ENCODE measurements at places on chromosomes 11 and 22.

DNA sequence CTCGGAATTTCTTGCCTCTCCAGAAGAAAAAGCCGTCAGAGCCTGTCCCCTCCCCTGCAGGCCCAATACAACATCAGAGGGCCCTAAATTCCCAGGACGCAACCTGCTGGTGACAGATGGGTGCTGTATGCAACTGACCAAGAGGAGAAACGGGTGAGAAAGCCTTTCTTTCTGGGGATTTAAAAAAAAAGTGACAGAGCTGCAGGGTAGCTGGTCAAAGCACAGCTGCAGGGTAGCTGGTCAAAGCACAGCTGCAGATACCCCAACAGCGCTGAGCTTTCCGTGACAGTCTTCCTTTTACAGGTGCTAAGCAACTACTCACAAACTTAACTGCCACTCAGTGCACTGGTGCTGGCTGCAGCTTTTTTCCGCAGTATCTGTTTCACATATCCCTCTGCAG, 17.8 kb downstream of the AP1B1 start:
- no peak for DNase-seq

GRCh38 chr11:76214968-76215548, 8.8 kb upstream of the WNT11 start:
- DNase-seq, result no peak

DNA sequence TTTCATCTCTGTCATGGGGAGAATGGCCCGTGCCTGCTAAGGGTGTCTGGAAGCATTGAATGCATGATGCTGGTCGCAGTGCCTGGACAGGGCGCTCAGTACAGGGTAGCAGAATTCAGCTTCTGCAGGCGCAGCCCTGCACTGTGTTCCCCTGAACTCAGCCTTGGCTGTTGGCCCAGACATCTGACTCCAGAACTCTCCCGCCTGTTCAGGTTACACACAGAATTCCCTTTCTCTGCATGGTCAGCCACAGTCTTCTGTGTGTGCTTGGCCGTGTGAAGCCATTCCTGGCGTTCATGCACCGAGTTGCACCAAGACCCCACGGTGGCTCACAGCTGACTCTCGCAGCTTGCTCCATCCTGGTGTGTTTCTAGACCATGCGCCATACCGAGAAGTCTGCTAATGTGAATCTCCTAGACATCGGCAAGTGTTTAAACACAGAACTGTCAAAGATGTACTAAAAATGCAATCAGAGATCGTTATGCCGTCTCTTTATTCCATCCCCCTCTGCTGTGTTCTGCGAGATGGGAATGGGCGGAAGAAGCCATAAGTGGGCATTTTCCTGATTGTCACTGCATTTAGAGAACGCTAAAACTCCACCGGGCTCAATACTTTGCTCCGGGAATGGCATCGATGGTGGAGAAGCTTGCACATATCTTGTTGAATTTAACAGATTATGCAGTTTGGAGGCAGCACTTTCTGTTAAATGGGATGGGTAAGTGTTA, 55.6 kb downstream of the MPPED1 start:
- no peak for DNase-seq

GRCh38 chr11:504053-504993, 2.7 kb downstream of the RNH1 start:
- no peak for DNase-seq

DNA sequence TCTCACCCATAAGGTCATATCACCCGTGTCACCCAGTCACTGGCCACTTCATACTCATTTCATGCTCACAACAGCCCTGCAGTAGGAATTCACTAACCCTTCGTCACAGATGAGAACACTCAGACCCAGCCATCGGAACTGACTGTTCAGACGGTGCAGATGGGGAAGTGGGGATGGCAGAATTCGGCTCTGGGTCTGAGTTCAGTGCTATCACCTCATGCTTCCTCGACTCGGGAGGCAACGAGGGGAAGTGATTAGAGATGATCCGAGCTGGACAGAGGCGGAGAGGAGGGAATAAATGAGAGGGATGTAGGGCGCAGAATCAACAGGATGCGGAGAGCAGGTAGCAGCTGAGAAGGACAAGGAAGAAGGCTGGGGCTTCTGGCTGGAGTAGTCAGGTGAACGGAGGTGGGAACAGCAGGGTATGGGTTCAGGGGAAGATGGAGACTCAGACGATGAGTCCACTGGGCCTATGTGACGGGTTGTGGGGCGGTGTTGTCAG, 4.7 kb downstream of the B3GNT6 start:
- no peak for DNase-seq

DNA sequence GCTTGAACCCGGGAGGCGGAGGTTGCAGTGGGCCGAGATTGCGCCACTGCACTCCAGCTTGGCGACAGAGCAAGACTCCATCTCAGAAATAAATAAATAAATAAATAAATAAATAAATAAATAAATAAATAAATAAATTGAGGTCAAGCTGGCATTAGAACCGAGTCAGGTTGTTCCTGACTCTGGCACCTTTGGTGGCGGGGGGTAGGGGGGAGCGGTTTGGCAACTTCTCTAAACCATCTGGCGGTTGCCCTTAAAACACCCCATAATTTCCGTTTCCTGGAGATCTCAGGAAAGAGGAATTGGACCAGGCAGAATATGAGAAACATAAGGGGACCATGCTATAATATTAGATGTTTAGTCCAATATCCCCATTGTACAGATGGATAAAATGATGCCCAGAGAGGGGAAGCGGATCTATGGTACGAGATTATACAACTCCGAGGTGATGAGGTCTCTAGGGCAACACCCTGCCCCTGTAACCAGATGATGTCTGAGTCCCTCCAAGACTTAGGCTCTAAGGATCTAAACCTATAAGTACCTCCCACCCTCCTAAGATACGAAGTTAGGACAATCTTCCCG, 785 bp downstream of the CLPB start:
- DNase-seq, result no peak

GRCh38 chr11:12692229-12693075, 18.2 kb downstream of the TEAD1 start:
- no peak for DNase-seq

GRCh38 chr11:68321293-68322051, 9.1 kb downstream of the LRP5 start:
- no peak for DNase-seq

GRCh38 chr22:27541836-27542235, 259.7 kb downstream of the MN1 start:
- no peak for DNase-seq

DNA sequence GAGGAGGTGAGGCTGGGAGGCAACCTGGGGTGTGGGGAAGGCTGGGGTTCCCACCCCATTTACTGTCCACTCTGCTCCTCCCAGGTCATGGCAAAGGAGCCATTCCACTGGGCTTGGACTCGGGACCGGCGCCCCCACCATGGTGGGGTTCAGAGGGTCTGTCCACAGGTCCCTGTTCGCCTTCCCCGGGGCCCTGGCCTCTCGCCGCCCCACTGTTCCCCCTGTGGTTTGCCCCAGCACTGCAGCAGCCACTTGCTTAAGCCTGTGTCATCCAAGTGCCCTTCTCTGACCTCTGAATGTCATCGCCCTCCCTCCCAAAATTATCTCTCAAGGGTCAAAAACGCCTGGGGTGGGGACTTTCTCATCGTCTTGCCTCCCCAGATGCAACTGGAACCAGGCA, 2.6 kb downstream of the SPDYC start:
- DNase-seq, result no peak

- no peak for DNase-seq
Observed at GRCh38 chr11:73519266-73519665, 78.6 kb downstream of the FAM168A start.

- DNase-seq, result no peak
Observed at GRCh38 chr11:10540546-10540914, 457 bp downstream of the RNF141 start.

GRCh38 chr11:128936606-128937251, 5.9 kb downstream of the TP53AIP1 start:
- DNase-seq, result no peak

GRCh38 chr22:42065438-42066125, 5.0 kb downstream of the NAGA start:
- no peak for DNase-seq

GRCh38 chr11:40716344-40717130, 742.9 kb downstream of the LRRC4C start:
- DNase-seq, result no peak

DNA sequence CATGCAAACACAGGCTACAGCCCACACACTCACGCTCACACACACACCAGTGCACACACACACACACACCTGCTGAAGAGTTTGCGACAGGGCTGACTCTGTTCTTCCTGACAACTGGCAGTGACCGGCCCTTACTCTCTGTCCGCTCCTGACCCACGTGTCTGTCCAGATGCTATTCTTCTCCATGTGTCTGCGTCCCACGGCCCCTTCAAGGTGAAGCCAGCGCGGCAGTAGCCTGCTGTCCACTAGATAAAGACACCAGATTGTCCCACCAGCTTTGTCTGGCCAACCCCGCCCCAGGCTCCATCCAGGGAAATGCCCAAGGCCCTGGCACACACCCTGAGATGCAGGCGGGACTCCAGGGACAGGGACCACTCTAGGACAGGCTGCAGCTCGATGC, 713.9 kb downstream of the BRD1 start:
- no peak for DNase-seq

DNA sequence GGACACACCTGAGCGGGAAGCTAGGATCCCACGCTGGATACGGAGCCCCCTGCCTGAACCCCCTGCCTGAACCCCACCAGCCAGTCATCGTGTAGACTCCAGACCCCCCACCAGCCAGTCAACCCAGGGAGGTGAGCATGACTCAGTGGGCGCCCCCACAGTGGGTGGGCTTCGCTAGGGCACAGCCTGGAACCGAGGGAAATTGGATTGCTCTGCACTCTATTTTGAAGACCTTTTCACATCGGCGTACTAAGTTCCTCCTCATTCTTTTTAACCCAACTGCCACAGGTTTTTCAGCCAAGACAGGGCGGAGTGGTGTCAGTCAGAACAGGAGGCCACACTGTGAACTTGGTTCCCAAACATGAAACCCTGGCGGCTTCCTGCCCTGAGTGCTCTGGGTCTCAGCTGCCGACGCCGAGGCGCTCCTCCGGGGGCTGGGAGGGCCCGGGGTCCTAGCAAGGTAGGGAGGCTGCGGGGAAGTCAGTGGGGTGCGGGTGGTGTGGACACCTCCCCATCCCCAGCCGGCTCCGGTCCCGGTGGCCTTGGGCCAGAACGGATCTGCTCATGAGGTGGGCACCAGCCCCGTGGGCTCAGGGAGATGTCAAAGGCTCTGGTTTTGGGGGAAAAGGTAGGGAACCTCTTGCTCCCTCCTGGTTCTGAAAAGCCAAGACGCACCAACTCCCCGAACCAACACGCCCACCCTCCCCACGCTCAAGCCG, 57.0 kb downstream of the BRD1 start:
- no peak for DNase-seq

- DNase-seq, result no peak
Observed at GRCh38 chr11:63448646-63449045, 42.3 kb downstream of the PLAAT5 start.

DNA sequence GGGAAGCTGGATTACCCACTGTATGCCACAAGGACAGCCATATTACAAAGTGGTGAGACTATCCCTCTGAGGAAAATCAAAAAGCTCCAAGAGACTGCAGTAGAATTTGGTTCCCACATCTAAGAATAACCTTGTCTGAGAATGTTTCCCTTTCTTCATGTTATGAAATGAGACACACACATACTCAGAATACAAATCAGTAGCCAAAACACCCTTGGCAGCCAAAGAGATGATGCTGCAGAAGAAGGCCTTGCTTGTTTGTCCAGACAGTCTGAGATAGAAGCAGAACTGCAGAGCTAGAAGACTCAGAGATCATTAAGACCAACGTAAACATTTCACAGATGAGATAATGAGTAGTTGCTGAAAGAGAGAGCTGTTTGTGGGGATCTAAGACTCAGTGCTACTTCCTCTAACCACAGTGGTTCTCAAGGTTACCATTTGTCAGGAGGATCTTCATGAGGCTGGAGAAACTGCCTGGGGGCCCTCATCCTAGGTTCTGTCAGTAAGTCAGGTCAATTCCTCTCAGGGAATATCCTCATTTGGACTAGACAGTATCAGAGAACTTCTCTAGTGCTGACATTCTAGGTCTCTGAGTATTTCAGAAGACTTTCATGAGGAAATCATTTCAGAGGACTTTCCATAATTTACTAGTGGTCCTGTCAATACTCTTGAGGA, 38.9 kb downstream of the RELT start:
- no peak for DNase-seq

DNA sequence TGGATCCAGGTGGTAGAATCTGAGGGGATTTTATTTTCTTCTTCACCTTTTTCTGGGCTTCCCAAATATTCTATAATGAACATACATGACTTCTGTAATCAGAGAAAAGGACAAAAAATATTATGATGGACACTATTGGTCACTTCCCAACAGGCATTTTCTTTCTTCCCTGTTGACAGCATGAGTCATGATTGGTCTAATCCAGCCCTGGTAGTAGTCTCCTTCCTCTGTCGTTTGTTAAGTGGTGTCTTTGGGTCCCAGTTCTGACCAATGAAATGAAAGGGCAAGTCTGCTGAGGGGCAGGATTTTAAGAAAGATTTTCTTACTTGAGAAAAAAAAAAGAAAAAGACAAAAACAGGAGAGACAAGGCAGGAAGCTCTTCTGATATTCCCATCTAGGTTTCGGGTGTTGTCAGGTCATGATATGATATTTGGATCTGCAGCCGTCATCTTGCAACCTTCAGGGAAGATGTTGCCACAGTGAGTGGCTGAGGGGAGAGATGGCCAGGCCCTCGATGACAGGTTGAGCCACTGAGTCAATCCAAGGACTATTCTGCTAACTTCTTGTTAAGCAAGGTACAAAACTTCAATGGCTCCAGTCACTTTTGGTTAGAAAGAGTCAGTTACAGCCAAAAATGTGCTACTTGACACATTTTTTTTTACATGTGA, 23.3 kb upstream of the PLEKHB1 start:
- no peak for DNase-seq

DNA sequence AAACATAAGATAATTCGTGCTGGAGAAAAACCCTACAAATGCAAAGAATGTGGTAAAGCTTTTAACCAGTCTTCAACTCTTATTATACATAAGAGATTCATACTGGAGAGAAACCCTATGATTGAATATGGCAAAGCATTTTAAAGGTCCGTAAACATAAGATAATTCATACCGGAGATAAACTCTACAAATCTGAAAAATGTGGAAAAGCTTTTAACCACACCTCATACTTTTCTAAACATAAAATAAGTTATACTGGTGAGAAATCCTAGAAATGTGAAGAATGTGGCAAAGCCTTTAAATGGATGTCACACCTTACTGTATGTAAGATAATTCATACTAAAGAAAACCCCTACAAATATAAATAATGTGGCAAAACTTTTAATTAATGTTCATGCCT, 20.7 kb downstream of the PLAAT5 start:
- no peak for DNase-seq

- DNase-seq, result no peak
Observed at GRCh38 chr11:69398529-69399492, 82.7 kb upstream of the LINC01488 start.

DNA sequence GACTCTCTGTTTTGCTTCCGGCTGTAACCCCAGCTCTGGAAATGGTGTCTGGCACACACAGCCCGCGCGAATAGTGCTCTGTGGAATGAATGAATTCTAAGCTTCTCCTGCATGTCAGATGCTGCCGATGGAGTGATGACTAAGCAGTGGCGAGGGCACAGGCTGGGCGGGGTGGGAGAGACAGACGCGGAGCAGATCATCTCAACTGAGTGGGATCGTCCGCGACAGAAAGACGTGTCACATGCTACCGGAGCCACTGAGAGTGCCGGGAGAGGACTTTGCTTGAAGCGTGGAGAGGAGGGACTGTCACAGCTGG, 334.5 kb downstream of the CTTN start:
- DNase-seq, result no peak

GRCh38 chr11:64241491-64242374, 838 bp downstream of the FKBP2 start:
- no peak for DNase-seq

GRCh38 chr11:28104425-28104824, 3.5 kb downstream of the KIF18A start:
- no peak for DNase-seq

- no peak for DNase-seq
Observed at GRCh38 chr11:122399375-122399774, 256.1 kb upstream of the UBASH3B start.
